ENCODE measurements at places on chromosomes 1 and 21.

DNA sequence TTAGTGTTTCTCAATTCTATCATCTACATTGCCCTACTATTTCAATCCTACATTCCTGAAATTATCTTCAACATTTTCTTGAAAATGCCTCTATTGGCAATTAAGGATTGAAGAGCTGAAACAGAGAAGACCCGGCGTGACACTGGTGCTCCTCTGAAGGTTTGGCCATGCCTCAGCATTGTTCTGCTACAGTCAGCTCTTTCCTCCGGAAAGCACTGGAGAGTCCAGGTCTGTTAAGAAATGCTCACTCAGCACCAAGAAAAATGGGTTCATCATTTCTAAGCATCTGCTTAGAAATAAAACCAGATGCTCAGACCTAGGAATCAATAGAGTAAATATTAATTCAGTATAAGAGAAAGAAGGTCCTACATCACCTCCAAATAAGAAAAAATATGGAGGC lies 58.8 kb downstream of the WARS2 start:
- DNase-seq = no peak

DNA sequence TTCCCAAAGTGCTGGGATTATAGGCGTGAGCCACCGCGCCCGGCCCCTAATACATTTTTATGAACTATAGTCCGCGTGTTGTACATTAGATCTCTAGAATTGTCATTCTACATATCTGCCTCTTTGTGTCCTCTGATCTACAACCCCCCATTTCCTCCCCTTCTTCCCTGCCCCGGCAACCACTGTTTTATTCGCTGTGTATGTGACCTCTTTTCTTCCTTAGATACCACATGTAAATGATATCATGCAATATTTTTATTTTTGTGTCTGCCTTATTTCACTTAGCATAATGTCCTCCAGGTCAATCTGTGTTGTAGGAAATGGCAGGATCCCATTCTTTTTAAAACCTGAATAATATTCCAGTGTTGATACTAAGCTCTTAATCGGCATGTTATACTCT lies 99.5 kb upstream of the NRIP1 start:
- no peak for DNase-seq

GRCh38 chr1:151237678-151238466 lies 16.7 kb upstream of the PSMD4 start:
- DNase-seq = no peak

DNA sequence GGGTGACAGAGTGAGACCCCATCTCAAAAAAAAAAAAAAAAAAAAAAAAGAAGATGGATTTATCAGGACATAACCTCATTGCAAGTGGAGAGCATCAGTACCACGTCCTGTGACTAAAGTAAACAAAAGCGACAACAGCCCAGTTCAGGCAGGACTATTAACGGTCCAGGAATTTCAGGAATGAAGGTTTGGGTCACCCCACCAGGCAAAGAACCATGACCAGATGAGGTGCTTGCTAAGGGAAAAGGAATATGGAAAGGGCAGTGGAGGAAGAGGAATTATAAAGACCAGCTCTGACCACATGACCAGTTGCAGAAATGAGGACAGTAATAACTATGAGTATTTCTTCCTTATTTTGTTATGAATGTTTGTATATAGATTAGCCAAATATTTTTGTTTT lies 35.4 kb upstream of the EIF4G3 start:
- DNase-seq = no peak

DNA sequence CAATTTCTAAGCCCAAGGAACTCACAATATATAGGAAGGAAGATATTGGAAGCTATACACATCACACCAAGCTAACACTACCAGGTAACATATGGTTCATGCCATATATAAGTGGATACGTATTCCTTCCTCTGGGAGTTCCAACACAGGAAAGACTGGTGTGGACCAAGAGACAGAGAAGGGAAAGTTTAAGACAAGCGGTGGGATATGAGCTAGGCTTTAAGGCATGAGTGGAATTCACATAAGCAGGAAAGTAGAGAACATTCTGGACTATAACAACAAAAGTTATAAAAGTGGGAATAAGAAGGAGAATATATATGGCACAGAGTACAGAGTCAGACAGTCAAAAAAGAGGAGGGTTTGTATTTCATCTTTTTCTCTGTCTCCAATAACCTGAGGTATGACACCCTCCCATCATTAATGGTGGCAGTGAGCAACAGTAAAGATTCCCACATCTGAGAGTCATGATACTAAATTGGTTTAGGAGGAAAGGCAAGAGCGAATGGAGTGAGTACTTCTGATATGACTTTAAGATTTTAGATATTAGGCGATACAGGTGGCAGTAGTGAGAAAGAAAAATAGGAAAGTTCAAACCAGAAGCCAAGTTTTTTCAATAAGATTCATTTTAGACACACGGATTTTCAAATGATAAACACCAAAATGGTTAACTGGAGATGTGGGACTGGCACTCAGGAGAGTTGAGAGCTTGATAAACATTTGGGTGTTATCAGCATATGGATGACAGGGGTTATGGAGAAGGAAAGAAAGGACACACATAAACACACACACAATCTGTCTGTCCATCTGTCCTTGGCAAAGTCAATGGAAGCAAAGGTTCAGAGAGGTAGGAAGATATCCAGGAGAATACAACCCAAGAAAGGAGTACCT lies 87.4 kb upstream of the TTC39A start:
- no peak for DNase-seq

GRCh38 chr1:215475796-215476481 lies 91.2 kb upstream of the KCTD3 start:
- DNase-seq = no peak

- DNase-seq = no peak
Measured at GRCh38 chr1:187157552-187157951, 328.8 kb downstream of the PLA2G4A start.

DNA sequence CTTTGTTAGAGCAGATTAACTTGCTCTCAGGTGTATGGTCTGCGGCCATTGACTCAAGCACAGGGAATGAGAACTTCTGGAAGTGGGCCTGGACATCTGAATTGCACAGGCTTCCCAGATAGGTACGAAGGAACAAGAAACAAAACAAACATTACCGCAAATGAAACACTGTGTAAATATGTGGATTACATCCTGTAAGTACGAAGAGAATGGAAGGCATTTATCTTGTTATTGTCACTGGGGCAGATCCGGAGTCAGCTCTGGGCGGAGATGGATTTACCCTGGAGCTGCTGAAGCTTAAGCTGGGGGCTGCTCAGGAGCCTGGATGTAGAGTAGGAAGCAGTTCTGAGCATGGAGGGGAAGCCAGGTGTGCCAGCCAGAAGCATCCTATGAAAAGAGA lies 6.8 kb downstream of the HES2 start:
- DNase-seq = no peak

DNA sequence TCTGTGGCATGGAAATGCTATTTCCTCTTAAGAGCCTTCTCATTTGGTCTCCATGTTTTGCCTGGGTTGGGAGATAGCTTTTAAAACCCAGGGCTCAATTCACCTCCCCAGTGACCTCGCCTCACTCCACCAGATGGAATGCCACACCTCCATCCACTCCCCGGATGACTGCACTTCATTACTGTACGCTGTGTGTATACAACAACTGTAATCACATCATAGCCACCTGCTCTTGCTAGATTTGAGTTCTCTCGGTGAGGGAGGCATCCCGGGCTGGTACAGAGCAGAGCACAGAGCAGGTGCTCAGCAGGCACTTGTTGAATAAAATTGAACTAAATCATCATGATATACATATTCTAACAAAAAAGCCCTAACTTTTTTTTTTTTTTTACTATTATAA lies 26.0 kb downstream of the SDE2 start:
- no peak for DNase-seq

DNA sequence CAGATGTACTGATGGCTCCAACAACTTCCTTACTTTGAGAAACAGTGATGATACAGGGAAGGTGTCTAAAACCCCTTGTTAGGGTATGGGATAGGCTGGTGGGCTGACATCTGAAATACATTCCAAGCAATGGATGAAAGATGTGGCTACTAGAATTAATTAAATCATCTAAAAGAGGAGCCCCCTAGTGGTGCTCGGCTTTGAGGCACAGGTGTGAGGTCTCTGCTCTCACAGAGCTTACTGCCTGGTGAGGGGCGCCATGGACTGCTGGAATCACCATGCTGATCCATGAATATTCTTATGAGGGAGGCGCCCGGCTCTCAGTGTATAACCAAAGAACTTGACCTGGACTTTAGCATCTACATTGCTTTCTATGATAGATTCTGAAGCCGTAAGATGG lies 48.5 kb downstream of the GNG4 start:
- no peak for DNase-seq

DNA sequence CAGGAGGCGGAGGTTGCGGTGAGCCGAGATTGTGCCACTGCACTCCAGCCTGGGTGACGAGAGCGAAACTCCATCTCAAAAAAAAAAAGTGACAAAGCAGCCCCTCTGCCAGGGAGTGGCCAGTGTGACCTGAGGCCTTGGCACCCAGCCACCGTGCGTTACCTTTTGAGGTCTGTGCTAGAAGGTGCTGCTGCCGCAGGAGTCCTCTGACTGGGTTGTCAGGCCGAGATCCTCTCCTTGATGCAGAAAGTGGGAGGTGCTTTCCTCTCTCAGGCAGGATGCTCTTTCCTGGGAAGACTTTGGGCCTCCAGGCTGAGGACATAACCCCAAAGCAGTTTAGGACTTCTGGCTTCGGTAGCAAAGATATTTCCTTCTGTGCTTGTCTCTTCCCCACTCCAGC lies 280.5 kb upstream of the VAMP3 start:
- no peak for DNase-seq

DNA sequence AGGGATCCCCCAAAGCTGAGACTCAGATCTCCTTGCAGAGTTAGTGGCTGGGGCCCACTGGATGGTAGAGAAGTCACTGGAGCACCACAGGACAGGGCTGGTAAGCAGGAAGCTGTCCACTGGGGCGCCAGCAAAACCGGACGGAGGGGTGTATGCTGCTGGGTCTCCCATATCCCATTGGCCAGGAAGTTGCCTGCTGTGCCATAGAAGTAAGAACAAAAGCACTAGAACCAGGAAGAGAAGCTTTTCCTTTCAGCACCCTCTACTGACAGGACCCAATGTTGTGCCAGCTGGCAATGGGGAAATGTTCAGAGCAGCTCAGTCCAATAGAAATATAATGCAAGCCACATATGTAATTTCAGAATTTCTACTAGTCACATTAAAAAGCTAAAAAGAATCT lies 146.6 kb downstream of the SPATA46 start:
- DNase-seq = no peak

DNA sequence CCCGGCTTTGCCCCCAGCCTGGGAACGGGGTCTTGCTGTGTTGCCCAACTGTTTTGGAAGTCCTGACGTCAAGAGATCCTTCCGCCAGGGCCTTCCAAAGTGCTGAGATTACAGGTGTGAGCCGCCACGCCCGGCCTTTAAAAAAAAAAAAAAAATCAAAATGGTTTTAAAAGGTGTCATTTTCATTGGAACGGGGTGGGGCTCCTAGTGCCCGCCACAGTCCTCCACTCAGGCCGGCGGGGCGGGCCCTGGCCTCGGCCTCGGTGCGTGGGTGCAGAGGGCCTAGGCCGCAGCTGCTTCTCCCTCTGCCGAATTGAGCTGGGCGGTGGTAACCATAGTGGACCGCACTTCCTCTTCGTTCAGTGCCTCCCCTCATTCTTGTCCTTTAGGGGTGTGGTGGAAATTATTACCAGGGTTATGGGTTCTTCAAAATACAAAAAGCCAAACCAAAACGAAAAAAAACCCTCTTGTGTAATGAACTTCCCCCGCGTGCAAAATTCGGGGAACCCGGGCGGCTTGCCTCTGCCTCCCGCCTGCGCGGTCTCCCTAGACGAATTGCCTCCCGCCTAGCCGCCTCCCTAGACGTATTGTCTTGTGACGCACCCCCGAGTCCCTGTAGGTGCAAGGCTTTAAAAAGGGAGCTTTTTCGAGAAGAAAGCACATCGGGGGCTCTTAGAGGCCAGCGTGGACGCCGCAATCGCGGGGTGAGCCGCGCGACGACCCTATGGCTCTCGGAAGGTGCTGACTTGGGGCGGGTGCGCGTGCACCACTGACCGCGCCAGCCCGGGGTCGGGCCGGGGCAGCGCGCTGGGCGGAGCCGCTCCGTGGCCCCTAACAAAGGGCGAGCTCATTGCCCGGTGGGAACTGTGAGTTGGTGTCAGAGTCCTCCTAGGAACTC lies 10.5 kb upstream of the SPEN start:
- DNase-seq = no peak

DNA sequence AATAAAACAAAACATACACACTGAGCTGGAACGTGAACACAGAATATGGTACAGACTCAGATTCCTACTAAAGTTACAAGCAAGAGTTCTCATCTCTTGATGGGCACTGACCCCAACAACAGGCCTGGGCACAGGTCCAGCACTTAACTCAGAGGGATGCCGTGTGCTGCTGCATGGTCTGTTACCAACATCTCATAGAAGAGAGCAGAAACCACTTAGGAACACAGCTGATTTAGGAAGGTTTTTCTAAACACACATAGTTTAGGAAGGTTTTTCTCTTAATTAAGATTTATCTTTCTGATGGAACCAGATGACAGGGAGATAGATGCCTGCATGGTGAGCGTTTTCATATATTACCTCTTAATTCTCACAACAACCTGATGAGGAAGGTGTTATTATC lies 1.5 kb downstream of the GCLM start:
- no peak for DNase-seq

DNA sequence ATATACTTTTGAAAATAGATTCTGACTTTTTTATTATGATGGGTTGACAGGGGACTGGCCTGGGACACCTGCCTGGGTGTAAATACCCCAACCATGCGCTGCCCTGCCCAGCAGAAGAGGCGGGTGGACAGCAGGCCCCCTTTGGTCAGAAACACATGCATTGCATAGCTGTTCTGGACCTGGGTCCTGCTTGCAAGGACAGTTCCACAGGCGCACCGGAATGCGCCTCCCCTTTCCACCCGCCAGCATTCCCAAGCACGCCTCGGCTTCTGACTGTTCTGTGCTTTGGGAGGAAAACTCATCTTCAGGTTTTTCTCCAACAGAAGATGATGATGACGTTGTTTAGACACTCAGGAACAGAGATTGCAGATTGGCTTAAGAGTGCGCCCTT lies 428 bp upstream of the ZNF678 start:
- no peak for DNase-seq

GRCh38 chr1:224783006-224783651 lies 146.3 kb upstream of the DNAH14 start:
- no peak for DNase-seq

GRCh38 chr1:204410688-204411450 lies 748 bp downstream of the PPP1R15B start:
- DNase-seq = no peak

- no peak for DNase-seq
Measured at GRCh38 chr1:216453777-216454176, 30.5 kb upstream of the USH2A start.

DNA sequence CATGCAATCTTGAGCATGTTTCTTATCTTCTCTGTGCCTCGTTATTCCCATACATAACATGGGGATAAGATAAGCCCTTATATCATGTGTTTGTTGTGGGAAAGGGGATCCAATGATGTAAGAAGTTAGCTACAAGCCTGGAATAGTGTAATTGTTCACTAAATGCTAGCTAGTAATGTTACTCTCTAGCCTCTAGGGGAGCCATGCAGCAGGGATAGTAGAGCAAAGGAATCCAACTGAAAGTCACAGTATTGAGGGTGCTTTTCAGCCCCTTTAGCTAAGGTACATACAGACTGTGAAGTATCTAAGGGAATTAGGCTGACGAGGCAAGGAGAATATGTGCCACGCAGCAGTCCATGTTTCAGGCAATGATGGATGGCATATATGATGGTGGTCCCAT lies 46.9 kb downstream of the IL23R start:
- no peak for DNase-seq

Data from D721Med (cell line).